Calu3 (cell line): ENCODE measurements at places on chromosomes 12 and 14. TPM values are rescaled to one million over a fixed set of nuclear protein-coding genes. Genes with fewer than 3 reads are reported as not detected.

Gene FOXN3
- total RNA-seq, result 11.8 and 12.1 TPM in 2 replicates

Gene TESPA1
- not detected in 2 replicates for total RNA-seq

Gene DHRS2
- 1.8 and 3.0 TPM in 2 replicates for total RNA-seq

- no peak for DNase-seq
Measured at GRCh38 chr12:113697651-113698509, 226.2 kb upstream of the LHX5 start.

DNA sequence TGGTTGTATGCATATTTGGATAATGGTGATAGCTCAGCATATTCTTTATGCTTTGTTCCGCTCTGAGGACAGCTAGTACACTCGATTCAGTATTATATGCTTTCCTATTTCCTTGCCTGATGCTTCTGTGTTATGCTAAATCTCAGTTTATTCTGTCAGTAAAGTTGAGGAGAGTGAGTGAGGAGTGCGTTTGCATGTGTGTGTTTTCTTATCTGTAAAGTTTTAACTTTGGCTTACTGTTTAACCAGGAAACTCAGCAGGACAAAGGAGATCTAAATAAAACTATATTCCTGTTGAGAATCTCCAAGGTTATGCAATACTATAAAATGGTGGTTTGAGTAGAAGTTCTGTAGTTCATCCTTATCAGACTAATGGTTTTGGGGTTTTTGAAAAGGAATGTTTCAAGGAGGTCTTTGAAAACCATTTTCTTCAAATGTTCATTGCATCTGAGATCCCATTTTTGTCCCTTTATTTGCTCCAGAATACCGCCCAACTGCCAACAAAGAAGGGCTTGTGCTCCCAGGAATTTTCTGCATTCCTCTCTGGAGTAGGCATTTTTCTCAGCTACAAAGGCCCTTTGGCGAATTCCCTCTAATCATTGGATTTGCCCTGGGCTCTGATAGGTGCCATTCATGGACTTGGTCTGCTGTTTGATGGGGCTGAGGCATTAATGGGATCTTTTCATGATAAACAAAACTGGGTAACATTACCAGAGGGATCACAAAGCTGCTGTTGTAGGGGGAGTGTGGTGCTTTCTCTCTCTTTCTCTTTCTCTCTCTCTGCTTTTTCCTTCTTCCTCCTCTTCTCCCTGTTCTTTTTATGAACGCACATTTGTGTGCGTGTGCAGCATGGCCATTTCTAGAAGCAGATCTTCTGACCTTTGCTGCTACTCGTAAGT, 71.7 kb downstream of the HMGA2 start:
- DNase-seq, result peak; percentile 37

DNA sequence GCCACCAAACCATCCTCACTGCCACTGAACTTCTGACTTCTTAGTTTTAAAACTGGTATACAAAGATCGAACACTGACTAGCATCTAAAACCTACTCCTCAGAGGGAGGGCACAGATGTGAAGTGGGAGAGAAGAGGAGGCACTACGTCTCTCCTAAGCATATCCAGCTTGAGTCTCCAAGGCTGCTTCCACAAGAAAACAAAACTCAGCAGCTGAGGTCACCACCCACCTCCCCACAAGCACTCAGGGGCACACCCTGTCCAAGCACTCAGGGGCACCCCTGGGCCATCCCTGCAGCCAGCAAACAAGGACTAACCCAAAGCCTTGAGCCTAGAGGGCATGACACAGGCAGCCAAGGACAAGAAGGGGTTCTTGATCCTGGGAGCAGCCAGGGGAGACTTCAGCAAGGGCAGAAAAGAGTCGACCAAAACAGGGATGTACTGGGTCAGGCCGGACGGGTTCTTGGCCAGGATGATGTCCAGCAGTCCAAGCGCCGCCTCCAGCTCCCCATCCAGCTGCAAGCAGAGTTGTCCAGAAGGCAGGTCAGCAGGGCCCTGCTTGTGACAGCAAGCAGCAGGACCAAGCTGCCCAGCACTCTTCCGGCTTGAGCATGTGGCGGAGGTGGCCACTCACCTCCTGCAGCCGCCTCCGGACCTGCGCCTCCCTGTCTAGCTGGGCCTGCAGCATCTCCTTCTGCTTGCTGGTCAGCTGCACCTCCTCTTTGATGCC, 34.8 kb downstream of the GCN1 start:
- no peak for DNase-seq
